Cerebellar cortex (tissue), 1 donor: ENCODE measurements at places on chromosomes 4 and X.

DNA sequence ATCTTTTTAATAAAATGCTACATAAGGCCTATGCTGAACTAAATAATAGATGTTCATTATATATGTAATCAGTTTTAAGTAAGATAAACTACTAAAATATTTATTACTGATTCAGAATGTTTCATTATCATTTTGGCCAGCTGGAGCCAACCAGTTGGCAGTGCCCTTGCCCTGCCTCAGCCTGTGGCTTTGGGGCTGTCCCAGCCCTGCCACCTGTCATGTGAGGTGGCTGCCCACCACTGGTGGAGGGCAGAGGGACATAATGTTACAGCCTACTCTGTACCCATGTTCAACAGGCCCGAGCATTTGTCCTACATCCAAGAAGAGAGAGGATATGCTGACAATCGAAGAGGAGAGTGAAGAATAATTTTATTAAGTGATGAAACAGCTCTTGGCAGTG lies 422.2 kb downstream of the SPIN4 start:
- no peak for DNase-seq

- DNase-seq: no peak
These were observed 281.2 kb upstream of the GNPDA2 start for GRCh38 chr4:45007508-45007907.

DNA sequence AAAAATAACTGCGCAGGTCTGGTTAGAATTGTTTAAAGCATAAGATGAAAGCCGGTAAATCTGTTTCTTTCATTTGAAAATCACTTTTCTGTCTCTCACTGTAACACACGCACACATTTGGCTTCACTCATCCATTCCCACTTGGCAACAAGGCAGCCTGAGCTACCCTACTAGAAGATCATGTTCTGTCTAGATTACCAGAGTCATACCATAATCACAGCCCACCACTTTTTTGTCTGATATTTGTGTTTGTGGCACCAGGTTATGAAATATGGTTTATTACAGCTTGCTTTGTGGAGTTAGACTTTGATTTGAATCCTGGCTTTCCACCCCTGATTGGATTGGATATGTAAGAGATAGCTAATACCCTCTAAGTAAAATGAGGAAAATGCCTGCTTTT lies 2.2 kb downstream of the USO1 start:
- DNase-seq: no peak

DNA sequence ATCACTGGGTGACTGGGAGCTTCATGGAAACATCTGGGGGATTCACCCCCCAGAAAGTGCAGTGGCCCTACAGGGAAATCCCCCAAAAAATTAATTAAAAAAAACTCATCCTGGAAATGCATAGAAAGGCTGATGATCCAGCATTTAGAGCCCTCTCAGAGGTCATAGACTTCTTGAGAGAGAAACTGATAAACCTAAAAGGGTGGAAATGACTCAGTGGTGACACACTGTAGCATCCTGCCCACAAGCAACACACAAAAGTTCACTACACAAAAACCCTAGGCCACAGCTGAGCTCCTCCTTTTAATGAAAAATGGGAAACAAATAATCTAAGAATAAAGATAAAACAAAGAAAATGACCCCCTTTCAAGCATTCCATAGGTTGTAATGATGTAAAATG lies 911.5 kb downstream of the GLUD2 start:
- DNase-seq: no peak

- DNase-seq: no peak
These were observed 600 bp upstream of the HEPH start for GRCh38 chrX:66163447-66163846.

GRCh38 chrX:17361620-17362019 lies 13.4 kb upstream of the NHS start:
- DNase-seq: peak; percentile 3

- DNase-seq: peak; percentile 39
These were observed at the start of gene GSX2 for GRCh38 chr4:54099748-54100574. TSS of gene GSX2 (plus strand) at chr4:54100163. CDS start at chr4:54100345, 182 bp downstream.

- no peak for DNase-seq
These were observed 132.3 kb downstream of the SOWAHB start for GRCh38 chr4:76765473-76766183.

GRCh38 chrX:77945910-77946545 lies 23.4 kb downstream of the PGAM4 start:
- DNase-seq: no peak

DNA sequence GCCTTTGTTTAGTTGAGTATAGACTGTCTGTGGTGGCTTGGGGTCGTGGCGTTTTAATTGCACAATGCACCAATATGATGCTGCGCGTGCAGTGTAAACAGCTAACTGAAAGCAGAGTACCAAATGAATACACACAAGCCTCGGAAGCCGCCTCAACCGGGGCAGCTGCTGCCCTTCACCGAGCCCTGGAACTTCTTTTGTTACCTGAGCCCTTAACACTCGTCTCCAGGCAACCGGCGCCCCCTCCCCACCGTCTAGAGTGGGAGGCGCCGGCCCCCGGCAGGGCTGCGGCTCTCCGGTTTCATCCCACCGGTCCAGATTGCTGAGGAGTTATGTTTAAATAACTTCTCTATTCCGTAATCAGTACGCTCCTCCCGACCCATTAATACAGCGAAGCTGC lies 173.2 kb upstream of the TBL1X start:
- no peak for DNase-seq

- peak; percentile 82 for DNase-seq
These were observed 170.0 kb downstream of the SMIM20 start for GRCh38 chr4:26083987-26084386.

- no peak for DNase-seq
These were observed 6.2 kb downstream of the TAF1 start for GRCh38 chrX:71372388-71372787.
